ENCODE measurements at places on chromosomes 7 and 10.

GRCh38 chr10:119211625-119212441, 4.5 kb downstream of the GRK5 start:
- DNase-seq: no peak

GRCh38 chr7:150377196-150377595, 1.9 kb upstream of the ZNF775 start:
- no peak for DNase-seq

GRCh38 chr10:18229826-18230225, 89.6 kb downstream of the CACNB2 start:
- no peak for DNase-seq

GRCh38 chr7:138033241-138033640, 31.4 kb upstream of the CREB3L2 start:
- DNase-seq: no peak

DNA sequence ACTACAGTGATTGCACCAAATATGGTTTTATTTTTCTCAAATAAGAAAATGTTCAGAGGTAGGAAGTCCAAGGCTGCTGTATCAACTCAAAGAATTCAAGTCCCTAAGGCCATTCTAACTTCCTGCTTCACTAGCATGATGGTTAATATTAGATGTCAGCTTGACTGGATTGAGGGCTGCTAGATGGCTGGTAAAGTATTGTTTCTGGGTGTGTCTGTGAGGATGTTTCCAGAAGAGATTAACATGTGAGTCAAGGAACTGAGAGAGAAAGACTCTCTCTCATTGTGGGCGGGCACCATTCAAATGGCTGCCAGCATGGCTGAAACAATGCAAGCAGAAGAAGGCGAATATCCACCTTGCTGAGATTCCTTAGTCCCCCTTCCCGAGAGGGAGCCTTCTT, 77.4 kb upstream of the NRBF2 start:
- no peak for DNase-seq

DNA sequence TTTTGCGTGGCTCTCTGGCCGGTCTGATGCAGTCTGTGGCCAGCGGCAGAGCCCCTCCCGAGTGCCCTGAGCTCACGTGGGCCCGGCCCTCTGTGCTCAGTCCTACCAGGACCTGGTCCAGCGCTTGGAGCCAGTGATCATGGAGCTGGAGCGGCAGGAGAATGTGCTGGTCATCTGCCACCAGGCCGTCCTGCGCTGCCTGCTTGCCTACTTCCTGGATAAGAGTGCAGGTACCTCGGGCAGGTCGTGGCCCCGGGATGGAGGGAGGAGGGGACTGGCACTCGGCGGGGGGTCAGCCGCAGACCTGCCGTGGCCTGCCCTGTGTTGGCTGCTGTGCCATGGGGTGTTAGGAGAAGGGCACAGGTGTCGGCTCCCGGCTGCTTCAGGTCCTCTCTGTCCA, 20.0 kb downstream of the PFKFB3 start:
- no peak for DNase-seq

DNA sequence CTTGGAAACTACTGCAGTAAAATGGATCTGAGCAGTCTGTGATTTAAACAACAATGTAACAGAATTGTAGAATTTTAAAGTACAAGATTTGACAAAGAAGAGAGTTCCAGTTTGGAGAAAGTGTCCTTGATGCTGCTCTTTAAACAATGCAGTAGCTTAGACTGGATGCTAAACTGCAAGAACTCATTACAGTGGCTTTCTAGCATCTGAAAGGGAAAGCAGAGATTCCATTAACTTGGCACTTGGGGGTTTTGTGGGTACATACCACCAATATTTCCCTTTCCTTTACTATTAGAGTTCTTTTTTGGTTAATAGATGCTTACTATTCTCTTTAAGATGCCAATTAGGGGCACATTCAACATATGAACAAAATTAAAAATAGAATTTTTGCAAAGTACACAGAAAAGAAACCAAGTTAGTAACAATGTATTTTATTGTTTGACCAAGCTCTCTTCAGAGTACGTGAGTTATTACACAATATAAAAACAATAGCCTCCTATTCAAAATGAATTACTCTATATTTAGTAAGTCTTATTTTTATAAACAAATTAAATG, 11.9 kb downstream of the PSTK start:
- DNase-seq: no peak

GRCh38 chr7:118352867-118353453, 128.5 kb downstream of the ANKRD7 start:
- no peak for DNase-seq

- no peak for DNase-seq
Observed at GRCh38 chr7:101231644-101232043, 6.0 kb downstream of the CLDN15 start.

DNA sequence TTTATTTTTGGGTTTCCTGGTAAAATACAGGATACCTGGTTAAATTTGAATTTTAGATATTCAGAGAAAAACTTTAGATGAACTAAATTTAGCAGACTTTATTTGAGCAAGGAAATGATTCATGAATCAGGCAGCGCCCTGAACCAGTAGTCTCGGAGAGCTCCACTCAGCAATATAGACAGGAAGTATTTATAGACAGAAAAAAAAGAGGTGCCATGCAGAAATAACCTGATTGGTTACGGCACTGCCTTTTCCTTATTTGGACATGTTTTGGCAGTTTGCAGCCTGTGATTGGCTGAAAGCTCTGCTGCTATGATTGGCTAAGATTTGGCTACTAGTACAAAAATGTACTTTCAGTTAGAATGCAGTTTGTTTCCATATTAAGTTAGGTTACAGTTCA, 198.3 kb upstream of the DKK1 start:
- DNase-seq: no peak

DNA sequence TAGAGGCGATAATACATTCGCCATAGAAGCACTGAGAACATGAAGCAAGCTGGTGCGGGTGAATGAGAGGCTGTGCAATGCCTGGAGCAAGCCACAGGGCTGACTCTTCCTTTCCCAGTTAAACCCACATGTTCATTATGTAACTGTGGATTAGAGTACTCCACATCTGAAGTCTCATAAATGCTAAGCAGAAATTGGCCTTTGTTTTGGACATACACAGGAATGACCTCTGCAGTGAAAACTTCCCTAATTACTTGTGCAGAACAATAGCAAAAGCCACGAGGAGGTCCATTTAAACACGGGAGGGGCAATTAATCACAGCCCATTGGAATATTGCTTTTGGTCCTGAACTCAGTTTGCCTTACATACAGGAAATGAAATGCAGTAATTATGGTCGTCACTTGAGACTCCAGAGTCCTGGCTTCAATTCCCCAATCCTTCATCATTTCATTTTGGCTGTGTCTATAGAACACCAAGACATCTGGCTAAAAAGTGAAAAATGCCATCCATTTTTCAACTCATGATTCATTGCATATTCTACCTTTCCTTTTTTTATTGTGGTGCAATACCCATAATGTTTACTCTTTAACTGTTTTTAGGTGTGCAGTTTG, 78.7 kb upstream of the CXCL12 start:
- no peak for DNase-seq

DNA sequence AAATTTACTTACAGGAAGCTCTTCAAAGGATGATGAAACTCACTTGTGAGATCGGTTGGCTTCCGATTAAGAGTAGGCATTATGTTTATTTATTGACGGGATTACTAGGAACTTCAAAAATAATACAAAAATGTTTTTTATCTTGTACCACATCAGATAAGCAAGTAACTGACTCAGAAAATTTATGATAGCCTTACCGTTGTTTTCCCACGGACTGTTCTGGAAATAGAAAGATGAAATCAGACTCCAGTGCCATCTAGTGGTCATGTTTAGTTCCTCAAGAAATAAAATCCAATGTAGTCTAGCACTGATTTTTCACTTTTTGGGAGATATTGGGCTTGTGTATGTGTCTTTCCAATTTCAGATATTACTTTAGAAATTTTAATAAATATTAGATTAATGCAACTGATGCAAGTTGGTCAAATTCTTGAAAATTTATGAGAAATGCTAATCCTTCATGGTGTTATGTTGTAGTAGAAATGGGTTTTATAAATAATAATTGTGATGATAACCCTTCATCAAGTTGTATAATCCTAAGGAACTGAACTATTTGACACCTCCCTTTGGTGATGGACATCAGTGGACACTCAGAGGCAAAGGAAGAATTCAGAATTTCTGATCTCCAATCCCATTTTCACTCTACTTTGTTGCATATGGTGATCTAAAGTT, 168.8 kb downstream of the TMEM26 start:
- no peak for DNase-seq

GRCh38 chr7:66669088-66669487, 40.4 kb downstream of the KCTD7 start:
- DNase-seq: no peak

GRCh38 chr7:71254751-71255150, 122.8 kb downstream of the GALNT17 start:
- DNase-seq: no peak

DNA sequence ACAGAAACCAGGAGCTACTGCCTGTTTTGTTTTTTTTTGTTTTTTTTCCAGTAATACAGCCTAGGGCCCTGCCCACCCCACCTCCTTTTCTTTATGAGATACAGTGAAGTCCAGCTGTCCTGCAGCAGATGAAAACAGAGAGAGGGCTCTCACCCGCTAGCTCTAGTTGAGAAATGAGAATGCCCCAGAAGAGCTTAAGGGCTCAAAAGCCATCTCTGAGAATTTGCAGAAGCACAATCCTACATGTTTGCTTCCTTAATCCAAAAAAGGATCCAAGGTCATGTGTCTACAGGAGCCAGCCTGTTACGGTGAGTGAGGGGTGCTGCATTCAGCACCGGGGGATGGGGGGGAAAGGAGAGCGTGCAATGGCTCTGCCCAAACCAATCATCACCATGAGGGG, 122.7 kb downstream of the KCNMA1 start:
- no peak for DNase-seq

- no peak for DNase-seq
Observed at GRCh38 chr10:119931871-119932270, 39.3 kb downstream of the SEC23IP start.

DNA sequence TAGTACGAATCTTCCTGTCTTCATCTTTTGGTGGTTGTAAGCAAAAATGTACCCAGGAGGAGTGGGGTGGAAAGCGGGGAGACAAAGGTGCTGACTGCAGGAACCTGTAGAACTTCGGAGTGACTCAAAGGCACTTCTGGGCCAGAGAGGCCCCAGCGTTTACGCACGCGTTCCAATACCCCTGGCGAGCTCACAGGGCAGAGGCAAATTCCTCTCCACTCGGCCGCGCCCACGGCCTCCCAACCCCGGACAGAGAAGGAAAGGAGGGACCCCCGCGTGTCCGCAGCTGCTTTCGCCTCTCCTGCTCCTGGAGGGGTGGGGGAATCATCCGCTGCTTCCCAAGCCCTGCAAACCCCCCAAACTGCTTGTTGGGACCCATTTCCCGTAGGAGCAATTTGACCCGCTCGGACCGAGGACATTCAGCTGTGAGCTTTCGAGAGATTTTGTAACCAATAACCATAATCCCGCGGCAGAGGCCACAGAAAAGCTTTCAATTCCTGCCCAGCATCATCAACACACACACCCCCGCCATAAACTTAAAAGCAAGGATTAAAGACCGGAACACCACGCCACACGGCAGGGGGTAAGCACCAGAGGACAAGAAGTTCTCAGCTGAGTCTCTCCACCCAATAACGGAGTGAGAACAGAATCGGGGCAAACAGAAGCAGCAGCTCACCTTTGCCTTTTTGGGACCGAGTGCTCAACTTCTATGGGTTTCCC, 2.3 kb downstream of the IGF2BP3 start:
- no peak for DNase-seq

DNA sequence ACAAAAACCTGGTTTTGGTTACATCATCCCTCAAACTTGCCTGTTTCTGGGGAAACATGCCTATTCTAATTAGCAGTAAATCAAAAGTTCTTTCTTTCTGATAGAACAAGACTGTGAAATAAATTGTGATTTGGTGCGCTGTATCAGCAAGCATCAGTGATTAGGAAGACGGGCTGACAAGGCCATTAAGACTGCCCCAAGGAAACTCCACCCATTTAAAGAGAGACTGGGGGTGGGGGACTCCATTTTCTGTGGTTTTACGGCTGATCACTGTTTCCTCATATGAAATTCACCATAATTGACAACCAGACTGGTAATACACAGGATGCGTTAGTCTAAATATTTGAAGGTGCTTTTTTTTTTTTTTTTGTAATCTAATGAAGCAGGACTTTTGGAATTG, 68.7 kb downstream of the MBL2 start:
- no peak for DNase-seq

- no peak for DNase-seq
Observed at GRCh38 chr7:14973712-14974428, 71.3 kb upstream of the DGKB start.

DNA sequence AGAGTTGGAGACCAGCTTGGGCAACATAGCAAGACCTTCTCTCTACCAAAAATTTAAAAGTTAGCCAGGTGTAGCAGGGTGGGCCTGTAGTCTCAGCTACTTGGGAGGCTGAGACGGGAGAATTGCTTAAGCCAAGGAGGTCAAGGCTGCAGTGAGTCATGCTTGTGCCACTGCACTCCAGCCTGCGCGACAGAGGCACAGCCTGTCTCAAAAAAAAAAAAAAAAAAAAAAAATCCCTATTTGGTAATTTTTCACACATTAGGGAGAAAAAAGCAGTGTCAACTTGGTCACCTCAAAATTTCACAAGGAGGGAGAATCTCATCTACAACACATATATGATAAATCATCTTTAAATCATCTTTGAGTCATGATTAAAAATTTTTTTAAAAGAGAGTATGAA, 6.4 kb upstream of the ZNF398 start:
- no peak for DNase-seq

GRCh38 chr10:45466784-45467183, 92.8 kb downstream of the ALOX5 start:
- DNase-seq: no peak

- no peak for DNase-seq
Observed at GRCh38 chr7:16739863-16740622, 13.5 kb upstream of the TSPAN13 start.
